Neural crest cell (in vitro differentiated cells): ENCODE measurements at places on chromosomes 3 and 15.

DNA sequence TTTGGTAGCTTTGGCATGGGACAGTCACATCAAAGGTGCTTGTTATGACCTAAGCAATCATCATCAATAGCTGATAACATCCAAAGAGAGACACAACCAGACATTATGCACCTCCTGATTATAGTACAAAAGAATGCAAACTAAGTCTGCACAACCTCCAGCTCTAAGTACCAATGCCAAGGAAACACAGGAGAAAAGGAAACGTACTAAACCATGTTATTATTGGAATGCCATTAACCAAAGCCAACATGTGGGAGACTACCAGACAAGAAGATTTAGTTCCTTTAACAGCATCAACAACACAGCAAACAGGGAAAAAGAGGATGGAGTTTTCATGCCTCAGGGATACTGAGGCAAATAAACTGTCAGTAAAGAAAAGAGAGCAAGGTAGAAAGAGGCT, 61.4 kb downstream of the CD47 start:
- no peak overlapping the region for H3K27ac ChIP-seq
- H3K27me3 ChIP-seq = no peaks in the 10 kb centered on the region
- H3K4me3 ChIP-seq = no peak overlapping the region
- H3K4me1 ChIP-seq = peaks cover 23% of the 10 kb centered on the region
- no peak for DNase-seq

DNA sequence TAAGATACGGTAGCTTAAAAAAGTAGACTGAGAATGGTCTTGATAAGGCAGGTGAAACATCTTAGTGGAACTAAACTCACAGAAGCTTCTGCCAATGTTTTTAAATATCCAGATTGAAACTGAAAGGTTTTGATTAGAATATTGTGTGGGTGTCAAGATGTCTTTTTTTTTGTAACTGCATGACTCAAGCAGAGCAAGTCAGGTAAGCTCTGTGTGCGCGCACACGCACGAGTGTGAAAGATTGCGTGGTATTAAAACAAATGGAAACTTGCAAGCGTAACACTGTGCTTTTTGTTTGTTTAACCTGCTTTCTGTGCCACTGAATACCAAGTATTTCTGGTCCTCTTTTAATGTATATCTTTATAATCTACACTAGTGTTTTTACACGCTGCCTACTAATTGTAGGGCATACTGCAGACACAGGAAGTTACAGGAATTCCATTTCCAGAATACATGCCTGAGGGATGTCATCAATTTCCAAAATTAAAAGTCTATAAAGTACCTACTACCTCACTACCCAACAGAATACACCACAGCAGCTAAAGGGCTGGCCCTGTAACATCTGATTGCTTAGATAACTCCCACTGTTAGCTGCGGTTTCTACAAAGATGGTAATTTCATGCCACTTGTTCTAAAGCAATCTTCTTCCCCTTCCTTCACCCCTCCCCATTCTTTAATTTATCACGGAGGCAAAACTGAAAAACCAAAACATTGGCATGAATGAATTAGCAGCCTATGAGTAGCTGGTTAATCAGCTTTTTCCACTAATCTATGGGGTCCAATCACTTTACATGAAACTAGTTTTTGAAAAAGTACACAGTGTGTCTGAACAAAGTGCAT, 472.8 kb downstream of the SHQ1 start:
- peaks cover 18% of the 10 kb centered on the region for H3K36me3 ChIP-seq
- peaks cover 41% of the 10 kb centered on the region for H3K4me1 ChIP-seq
- H3K4me3 ChIP-seq = no peak overlapping the region
- H3K27ac ChIP-seq = no peak overlapping the region
- no peak for DNase-seq

- peak overlapping the region; percentile 44 for H3K27ac ChIP-seq
- peaks cover 5% of the 10 kb centered on the region for H3K4me1 ChIP-seq
- H3K4me3 ChIP-seq = peak overlapping the region; percentile 64
- DNase-seq = no peak
Observed at GRCh38 chr15:63163217-63163616, 5.9 kb upstream of the RPS27L start.

DNA sequence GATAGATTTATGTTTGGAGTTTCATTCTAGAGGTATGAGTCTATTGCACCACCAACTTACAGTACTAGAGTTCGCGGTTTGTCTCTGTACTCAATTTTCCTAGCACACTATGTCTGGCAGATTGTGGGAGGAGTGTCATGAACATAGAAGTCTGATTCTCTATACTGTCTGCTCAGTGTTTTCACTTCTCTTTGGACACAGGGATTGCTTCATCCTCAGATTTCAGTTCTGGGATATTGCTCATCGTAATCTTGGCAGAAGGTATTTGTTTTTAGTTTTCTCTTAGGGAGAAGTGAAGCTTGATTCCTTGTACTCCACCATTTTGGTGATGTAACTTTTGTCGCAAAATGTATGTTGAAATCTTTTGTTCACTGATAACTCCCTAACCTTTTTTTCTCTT, 27.8 kb upstream of the AZI2 start:
- no peak overlapping the region for H3K4me3 ChIP-seq
- no peaks in the 10 kb centered on the region for H3K27me3 ChIP-seq
- no peaks in the 10 kb centered on the region for H3K4me1 ChIP-seq
- DNase-seq = no peak
- H3K36me3 ChIP-seq = peaks cover 5% of the 10 kb centered on the region

GRCh38 chr15:39054128-39054732, 489.6 kb upstream of the RASGRP1 start:
- peaks cover 2% of the 10 kb centered on the region for H3K36me3 ChIP-seq
- H3K27ac ChIP-seq = no peak overlapping the region
- no peaks in the 10 kb centered on the region for H3K27me3 ChIP-seq
- no peak overlapping the region for H3K4me3 ChIP-seq
